ENCODE measurements at places on chromosomes 3 and 15.
A peak's percentile ranks its signal among the peaks of the same experiment; 100 is the strongest.

GRCh38 chr3:139572847-139573672, 33.5 kb upstream of the RBP1 start:
- no peak for DNase-seq

- peak; percentile 4 for DNase-seq
These were observed 120.1 kb upstream of the NMNAT3 start for GRCh38 chr3:139797724-139798343.

- DNase-seq = no peak
These were observed 311.5 kb downstream of the EDEM1 start for GRCh38 chr3:5498981-5499380.

DNA sequence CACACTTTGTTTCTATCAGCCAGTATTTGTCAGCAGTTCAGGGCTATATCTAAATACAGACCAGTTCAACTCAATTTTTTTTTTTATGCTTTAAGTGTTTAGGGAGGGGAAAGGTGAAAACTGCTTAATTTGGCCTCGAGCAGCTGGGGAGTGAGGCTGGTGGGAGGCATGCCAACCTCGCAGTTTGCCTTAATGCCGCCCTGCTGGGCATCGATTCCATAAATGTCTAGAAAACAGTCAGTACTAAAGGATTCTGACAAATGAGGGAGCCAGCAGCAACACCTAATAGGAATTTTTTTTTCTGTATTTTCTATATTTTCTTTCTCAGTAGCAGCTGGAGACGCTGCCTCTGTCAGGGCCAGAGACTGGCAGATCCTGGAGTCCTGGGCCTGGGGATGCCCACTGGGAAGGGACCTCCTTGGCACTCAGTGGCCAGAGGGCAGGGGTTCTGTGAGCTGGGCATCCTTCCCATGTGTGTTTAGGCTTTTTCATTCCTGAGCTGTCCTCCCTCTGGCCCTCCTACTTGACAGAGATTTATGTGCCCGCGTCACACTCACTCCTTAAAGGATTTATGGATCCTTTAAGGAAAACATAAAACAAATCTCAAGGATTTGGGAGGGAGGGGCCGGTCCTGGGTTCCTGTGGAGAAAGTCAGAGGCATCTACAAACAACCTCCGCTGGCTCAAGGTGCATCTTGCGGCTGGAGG, 117.8 kb downstream of the WNT5A start:
- no peak for DNase-seq

Data from GM04504 (cell line).